ENCODE measurements at places on chromosomes 16 and 17. TPM values are rescaled to one million over a fixed set of nuclear protein-coding genes. Genes with fewer than 3 reads are reported as not detected.

CLEC3A gene
- total RNA-seq = not detected

GRCh38 chr16:26749072-26749471 is 317.7 kb upstream of the C16orf82 start:
- DNase-seq = no peak

- DNase-seq = no peak
These were observed 31.8 kb downstream of the TPSG1 start for GRCh38 chr16:1193143-1193824.

DNA sequence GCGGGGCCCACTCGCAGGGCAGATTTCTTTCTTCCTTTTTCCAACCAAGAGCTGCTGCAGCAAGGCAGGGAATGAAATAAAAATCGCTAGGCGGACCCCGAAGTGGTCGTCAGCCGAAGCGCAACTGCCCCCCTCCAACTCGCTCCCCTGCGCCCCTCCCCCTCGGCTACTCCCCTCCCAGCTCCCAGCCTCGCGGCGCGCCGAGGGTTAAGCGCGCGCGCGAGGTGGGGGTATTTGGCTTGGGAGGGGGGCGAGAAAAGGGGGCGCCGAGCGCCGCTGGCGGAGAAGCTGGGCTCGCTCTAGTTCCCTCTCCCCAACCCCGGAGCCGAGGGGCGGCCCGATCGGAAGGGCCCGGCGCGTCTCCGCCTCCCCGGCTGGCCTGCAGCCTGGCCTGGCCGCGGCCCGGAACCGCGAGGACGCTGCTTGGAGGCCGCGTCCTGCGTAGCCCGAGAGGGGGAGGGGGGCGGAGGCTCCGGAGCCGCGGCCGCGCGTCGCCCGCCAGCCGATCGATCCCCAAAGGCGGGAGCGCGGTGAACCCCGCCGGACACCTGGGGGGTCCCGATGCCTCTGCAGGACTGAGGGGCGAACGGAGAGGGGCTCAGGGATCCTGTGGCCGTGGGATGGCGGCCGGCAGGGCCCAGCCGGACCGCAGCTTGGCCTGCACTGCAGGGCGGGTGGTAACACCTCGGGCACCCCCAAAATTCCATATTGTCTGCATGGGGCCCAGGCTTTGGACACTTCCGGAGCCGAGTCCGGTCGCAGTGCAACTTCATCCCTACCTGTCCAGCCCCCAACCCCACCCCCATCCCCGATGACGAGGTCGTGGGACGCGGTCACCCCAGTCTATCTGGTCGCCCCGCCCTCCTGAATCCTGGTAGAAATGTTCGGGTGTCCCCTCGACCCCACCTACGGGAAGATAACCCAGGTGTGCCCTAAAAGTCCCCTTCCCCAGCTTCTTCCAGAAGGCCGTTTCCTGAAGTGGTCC is 4.9 kb upstream of the CBX4 start:
- peak; percentile 60 for DNase-seq

GRCh38 chr17:51120357-51120738 is 320 bp downstream of the SPAG9 start:
- no peak for DNase-seq

All from mucosa of descending colon (tissue), 3 donors.